Foreskin fibroblast (primary cell): ENCODE measurements at places on chromosomes 2 and 18.

GRCh38 chr2:237873897-237874551 lies 14.6 kb downstream of the RAMP1 start:
- DNase-seq = no peak

GRCh38 chr2:201781557-201782051 lies 871 bp upstream of the ALS2 start:
- DNase-seq = no peak

DNA sequence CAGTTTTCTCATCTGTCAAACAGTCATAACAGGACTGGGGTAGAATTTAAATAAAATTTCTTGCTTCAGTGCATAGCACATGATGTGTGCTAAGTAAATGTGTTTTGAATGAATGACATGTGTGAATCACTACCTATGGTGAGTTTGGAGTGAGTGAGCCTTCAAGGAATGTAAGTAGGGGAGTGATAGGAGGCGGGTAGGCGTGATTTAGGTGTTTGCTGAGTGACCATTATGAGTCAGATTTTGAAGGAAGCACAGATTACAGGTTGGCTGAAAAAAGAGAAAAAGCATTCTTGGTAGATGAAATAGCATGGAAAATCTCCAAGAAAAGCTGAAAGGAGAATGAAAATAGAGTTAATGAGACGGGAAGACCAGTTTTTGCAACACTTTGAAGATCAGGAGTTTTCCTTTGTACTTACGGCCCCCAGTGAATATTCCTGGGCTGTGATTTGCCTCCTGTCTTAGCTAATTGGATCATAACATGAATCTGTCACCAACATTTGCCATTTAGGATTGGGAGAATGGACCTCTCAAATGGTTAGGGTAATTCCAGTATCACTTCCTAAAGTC lies 136.9 kb upstream of the GATA6 start:
- DNase-seq = peak; percentile 41

DNA sequence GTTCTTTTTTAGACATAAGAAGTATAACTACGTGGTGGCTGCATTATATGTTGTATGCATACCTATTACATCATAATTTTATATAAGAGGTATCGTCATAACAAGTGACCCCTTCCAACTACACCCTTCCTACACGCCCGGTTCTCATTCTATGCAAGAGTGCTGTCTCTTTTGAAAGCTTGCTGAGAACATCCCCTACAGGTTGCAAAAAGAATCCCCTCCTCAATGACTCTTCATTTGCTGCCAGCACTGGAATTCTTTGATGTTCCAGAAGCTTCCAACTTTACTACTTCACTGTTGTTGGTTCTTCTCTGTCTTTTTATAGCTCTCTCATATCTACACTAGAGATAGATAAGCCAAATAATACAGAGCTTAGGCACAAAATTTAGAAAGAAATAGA lies 66.4 kb downstream of the CDH7 start:
- DNase-seq = no peak

- DNase-seq = peak; percentile 83
Observed at GRCh38 chr2:224982910-224983711, 59.2 kb downstream of the DOCK10 start.

- no peak for DNase-seq
Observed at GRCh38 chr18:65995206-65995605, 244.4 kb downstream of the CDH7 start.

DNA sequence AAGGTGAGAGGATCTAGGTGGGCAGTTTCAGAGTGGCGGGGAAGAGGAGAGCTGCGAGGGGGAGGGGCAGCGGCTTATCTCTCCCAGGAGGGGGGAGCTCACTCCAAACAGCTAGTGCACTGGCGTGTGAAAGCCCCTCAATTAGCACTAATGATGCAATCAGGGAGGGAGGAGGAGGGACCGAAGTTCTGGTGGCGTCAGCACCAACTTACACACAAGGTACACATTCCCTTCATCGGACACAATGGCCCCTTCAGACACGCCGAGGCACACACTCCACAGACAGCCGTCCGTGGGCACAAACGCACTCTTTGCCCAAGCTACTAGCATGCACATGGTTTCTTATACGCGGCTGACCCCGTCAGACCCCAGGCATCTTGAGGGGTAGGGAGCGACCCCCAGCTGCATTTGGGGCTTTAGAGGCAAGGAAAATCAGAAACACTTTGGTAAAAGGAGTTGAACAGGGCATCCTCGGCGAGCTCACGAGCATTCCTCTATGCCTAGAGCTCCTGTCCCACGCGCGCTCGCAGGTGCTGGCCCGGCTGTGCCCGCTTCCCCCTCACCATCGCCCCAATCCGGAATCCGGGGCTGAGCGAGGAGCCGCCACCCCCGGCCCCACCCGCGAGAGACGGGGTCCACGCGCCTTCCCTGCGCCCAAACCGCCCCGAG lies 868 bp upstream of the PKDCC start:
- DNase-seq = no peak

DNA sequence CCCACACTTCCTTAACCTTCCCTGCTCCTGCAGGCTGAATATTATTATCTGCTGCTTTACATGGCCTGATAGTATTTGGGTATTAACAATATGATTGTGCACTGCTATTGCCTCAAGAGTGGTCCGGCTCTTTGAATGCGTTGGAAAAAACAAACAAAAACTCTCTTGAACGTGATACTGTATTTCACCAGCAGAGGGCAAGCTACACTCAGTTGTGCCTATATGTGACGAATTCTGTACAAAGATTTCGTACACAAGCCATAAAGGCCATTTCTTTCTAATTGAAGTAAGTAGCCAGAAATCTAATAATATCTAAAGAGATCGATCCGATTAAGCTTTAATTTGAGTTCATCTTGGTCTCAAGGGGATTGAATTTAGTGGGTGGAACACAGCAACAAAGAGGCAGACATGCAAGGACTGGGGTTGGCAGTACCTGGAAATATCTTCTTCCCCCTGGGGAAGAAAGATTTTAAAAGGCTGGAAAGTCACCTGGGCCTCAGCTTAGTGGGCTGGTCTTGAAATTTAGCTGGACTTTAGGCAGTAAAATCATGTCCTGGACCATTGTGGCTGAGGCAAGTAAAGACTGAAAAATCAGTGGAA lies 49.3 kb upstream of the RAB6D start:
- DNase-seq = peak; percentile 78

DNA sequence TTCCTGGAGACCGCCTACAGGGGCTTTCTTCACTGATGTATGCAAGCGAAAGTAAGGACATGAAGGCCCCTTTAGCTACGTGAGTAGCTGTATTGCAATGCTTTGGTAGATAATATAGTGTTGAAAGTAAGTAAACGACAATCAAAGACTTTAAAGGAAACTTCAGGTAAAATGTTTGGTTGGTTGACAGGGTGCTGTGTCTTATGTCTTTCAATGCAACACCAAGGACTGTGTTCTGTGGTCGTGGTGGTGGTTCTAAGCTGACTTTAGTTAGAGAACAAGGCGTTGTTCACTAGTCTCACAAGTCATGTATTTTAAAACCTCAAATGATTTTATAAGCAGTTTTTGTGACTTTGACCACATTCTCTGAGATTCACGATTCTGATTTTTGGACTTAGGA lies 58.0 kb upstream of the CABYR start:
- DNase-seq = no peak

DNA sequence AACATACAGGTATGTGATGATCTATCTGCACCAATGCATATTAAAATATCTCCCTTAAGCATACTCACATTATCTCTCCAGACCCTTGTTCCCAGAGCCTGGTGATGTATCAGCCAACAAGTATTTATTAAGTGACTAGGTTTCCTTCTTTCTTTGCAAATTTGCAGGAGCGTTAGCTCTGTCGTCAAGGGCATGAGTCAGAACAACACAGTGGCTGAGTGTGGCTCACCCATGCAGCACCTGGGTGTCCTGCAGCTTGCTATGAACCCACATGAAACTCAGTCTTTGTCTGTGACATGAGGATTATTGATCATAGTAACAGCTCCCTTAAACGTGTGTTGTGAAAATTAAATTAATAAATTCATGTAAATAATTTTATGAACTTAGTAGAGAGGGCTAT lies 96.6 kb downstream of the PIEZO2 start:
- no peak for DNase-seq

GRCh38 chr18:7812431-7813063 lies 245.4 kb downstream of the PTPRM start:
- peak; percentile 36 for DNase-seq

- DNase-seq = no peak
Observed at GRCh38 chr2:220915092-220915623, 656.9 kb downstream of the EPHA4 start.

- DNase-seq = no peak
Observed at GRCh38 chr18:9711361-9712129, 3.4 kb downstream of the RAB31 start.
